ENCODE measurements at places on chromosomes 3 and 15.
A peak's percentile ranks its signal among the peaks of the same experiment; 100 is the strongest.

DNA sequence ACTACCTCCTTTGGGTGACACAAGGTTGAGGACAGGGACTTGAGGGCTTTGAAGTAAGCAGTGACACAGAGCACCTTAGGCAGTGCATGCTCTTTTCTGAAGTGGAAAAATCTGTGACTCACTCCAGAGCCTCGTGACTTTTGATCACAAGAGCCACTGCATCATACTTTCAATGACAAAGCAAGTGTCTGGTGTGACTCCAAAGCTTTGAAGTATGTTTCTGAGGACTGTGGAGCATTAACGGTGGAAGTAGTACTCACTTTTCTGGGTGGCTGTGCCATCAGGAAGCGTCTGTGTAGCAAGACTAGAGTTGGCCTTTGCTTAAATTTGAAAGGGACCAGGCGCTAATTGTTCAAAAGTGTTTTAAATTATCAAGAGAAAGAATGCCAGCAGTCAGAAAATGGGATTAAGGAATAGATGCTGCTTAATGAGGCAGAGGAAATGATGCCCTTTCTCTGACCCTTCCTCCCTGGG, 210.7 kb upstream of the TRIM42 start:
- DNase-seq, result no peak

GRCh38 chr3:130341882-130342281, 3.6 kb upstream of the COL6A5 start:
- DNase-seq, result no peak

DNA sequence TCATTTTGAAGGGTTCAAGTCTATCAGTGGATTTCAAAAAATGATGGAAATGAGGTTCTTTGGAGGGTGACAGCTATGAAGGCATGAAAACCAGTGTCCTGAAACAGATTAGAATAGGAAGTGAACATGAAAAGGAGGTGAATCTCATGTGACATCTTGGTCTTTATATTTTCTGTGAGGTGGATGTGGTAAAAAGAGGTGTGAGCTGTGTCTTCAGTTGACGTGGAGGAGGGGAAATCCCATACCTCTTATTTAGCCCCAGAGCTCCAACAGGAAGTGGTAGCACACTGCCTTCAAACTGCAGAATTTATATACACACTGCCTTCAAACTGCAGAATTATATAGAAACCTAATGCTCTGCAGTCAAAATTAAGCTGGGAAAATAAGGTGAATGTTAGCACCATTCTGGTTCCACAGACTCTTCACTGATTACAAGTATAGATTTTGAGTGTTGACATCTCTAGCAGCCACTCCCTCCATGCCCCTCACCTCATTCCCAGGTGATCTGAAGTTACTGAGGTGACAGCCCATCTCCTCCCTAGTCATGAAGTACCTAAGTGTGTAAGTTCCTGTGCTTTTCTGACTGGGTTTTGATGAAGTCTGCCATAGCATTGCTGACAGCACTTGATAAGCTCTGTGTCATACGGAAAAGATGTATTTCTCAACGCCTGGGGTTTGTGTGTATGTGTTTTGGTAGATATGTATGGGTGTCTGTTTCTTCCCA, 2.7 kb downstream of the RAB8B start:
- no peak for DNase-seq

GRCh38 chr3:49276475-49277382, at the start of gene C3orf62:
TSS of gene C3orf62 (minus strand) at chr3:49277232. CDS start at chr3:49276872, 360 bp downstream.
- DNase-seq, result peak; percentile 47

DNA sequence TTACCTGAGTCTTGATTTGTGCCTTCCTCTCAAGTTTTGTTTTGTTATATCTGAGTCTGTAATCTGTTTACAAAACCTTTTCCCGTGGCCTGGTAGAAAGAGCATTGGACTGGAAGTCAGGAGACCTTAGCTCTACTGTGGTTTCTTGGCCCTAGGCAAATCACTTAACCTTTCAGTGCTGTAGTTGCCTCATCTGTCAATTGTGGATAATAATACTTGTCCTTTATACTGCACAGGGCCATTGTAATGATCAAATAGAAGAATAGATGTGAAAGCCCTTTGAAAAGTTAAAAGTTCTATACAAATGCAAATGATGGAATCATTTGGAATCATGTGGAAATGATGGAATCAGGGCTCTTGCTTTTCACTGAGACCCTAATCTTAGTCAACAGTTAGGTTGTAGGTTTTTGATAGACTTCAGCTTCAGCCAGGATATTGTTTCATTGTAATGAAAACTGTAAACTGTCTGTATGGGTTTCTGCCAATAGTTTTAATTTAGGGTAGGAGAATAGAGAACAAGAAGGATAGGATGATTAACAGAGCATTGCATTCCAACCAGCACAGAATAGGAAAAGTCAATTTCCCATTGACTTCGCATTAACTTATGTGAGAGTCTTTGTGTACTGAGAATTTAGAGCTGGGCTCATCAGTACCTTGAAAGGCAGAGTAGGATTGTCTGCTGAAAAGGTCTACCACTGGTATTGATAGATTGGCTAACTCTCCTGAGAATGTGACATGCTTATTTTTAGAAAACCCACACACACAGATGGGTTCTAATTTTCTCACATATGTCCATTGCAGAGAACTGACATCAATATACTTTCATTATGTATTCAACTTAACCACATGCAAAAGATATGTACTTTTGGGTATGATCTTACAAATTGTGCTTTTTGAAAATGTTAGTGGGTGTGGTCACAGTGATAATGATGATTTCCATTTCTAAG, 21.8 kb downstream of the MAP2K5 start:
- no peak for DNase-seq

DNA sequence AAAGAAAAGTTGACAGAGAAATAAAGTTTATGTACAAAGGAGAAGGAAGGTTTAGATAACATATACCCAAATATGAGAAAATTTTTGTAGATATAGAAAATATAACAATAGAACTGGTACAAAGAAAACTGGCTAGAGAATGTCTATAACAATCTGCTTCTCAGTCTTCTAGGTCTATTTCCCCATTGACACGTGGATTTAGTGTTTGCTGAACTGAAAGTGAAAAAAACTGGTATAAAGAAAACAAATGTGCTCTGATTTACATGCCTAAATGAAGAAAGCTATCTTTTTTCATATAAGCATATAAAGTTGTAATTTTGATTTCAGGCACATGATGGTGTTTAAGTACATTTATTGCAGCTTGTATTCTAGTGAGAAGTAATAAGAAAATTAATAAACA, 9.8 kb downstream of the KCNMB2 start:
- DNase-seq, result no peak

- no peak for DNase-seq
These were observed 6.2 kb upstream of the MEIS2 start for GRCh38 chr15:37106490-37107001.

GRCh38 chr3:146539315-146539714, 5.1 kb downstream of the PLSCR1 start:
- DNase-seq, result no peak

GRCh38 chr3:74643636-74644035, 29.2 kb upstream of the CNTN3 start:
- no peak for DNase-seq

DNA sequence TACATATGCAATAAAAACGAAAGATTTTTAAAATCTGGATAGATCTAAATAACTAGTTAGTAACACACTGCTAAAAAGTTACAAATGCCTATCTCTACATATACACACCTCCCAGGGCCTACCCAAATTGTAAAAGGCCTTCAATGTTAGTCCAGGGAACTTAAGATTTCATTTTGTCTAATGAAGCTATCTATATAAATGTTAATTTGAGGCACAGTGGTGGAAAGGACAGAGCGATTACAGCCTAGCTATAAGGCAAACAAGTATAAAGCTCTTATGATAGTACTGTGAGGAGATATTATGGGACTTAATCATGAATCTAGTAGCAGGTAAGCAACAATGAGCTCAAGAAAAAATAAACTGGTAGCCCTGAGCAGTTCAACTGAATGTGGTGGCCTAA, 101.7 kb downstream of the STAG1 start:
- no peak for DNase-seq

DNA sequence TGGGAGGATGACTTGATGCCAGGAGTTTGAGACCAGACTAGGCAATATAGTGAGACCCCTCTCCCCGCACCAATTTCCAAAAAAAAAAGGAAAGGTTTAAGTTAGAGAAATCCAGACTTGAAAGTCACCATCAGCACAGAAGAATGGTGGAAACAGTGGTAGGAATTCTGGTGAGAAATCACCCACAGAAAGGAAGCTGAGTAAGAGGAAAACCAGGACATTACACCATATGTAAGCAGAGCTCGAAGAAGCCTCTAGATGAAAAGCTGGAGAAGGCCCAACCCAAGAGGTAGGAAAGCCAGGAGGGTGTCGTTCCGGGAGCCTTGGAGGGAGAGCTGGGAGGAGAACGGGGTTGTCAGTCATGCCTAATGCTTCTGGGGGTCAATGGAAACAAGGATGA, 40.5 kb downstream of the RASGRP1 start:
- DNase-seq, result no peak

DNA sequence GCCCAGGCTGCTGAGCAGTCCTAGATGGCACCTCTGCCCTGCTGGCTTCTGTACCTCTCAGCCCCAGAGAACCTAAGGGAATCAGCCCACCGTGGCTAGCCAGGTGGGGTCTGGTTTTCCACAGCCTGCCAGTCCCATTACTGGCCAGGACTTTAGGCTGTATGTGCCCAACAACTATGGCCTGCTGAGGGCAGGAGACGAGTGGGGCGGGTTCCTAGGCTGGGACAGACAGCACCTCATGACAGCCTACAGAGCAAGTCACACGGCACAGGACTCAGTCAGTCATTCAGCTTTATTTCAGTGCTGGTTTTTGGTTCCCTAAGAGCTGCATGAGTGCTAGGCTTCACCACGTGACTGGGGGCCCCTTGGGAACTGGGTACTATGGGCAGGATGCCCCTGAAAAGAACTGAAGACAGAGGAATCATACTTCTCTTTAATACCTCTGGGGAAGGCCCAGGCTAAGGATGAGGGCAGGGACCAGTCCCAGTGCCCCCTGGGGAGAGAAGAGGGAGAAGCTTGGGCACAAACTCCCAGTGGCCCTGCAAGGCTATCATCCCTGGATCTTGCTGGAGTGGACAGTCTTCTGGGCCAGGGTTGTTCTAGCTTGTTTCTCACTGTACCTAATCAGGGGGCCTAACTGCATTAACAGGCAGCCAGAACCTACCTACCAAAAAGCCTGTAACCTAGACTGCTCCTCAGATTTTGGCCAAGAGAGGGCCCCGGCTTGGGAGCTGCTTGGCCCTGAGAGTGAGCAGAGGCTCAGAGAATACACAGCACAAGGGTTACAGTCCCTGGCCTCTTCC, 14.8 kb downstream of the CLK3 start:
- no peak for DNase-seq

- DNase-seq, result no peak
These were observed 9.7 kb upstream of the CYFIP1 start for GRCh38 chr15:22989576-22990477.

- DNase-seq, result peak; percentile 13
These were observed 15.3 kb upstream of the PTPN23 start for GRCh38 chr3:47365213-47366153.

DNA sequence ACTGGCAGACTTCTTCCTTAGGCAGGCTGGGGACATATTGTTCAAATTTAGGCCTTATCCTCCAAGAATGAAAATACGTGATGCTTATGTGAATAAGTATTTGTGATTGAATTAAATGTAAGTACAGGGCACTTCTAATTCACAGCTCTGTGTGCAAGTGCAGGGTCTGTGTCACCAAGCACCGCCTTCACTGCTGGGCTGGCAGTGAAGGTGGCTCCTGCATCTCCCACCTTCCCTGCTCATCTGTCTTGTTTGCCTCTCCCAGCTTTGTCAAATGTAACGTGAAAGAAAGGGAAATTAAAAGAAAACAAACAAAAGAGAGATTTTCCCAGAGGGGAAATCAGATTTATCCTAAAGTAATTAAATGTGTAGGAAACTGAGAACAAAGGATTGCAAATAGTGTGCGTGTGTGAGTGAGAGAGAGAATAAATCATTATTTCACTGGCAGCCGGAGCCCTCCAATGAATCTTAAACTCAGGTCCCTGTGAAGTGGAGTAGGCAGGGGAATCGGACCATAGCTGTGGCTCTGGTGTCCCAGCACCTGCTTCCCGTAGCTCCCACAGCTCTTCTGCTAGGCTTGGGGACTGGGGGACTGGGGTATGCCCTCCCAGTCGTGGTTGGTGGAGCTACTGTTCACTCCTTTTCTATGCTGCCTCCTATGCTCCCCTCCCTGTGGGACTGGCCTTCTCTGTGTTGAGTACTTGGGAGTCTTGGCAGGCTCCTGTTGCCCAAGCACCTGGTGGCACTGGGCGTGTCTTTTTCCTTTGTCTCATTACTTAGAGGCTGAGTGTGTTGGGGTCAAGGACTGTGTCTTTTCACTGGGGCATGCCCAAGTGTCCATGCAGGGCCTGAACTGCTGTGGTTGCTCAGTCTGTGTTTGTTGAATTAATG, 222.2 kb downstream of the EPHB1 start:
- no peak for DNase-seq

GRCh38 chr3:149626671-149627070, 31.2 kb downstream of the WWTR1 start:
- DNase-seq, result no peak

DNA sequence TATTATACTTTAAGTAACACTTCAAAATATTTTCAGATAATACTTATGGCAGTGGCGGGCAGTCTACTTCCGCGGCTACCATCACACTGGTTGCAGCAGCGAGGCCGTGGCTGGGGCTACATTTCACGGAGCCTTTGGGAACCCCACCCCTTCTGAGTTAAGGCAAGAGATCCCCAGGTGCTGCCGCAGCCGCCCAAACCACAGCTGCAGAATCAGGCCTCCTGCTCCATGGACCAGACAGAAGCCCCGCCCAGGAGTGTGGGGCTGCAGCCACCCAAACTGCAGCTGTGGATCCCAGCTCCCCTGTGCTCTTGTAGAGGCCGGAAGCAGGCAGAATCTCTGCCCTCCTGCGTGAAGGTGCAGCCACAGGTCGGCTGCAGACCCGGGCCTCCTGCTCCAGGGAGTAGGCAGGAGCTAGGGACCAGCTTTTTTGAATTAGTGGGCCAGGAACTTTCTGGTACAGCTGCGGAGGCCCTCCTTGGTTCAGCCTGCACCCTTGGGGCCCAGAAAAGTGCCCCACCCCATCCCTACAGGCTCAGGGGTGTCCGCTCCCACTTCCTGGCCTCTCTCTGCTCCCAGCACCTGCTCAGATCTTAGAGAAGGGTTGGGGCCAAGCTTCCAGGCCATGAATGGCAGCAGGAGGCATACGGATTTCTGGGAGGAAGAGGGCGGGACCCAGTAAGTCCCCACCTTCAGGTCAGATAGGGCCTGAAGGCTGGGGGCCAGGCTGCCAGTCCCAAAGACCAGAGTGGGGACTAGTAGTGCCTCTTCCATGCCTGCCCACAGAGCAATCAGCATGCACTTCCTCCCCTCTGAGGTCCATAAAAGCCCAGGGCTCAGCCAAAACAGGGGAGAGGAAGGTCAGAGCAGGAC, 1188.8 kb upstream of the CADM2 start:
- no peak for DNase-seq

GRCh38 chr3:185112186-185112585, 40.7 kb downstream of the C3orf70 start:
- no peak for DNase-seq

Measured in AG04450 (cell line).